Heart left ventricle (tissue), 16 donors: ENCODE measurements at places on chromosomes 3 and 15. TPM values are rescaled to one million over a fixed set of nuclear protein-coding genes. Genes with fewer than 3 reads are reported as not detected.

The SPATA16 gene
- not detected for total RNA-seq

The ZNF385D gene
- total RNA-seq, result 2.7 TPM

GRCh38 chr3:89314454-89315098 lies 207.2 kb downstream of the EPHA3 start:
- no peak for DNase-seq
- no peak overlapping the region for H3K4me3 ChIP-seq
- no peaks in the 10 kb centered on the region for H3K36me3 ChIP-seq
- H3K27me3 ChIP-seq, result no peaks in the 10 kb centered on the region

DNA sequence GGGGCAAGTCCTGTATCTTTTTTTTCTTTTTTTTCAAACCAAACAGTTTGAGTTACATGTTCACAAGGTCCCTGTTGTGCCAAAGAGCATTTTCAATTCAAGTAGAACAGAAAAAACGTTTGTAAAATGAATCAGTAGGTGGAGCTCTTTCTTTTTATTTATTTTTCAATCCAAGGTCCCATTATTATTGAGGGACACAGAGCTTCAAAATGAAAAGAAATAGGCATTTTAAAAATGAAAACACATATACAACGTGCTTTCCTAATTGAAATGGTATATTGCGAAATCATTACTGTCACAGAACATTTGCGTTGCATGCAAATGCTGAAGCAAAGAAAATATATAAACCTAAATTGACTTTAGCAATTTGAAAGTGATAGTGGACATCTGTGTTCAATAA lies 711.0 kb downstream of the MECOM start:
- H3K36me3 ChIP-seq, result no peaks in the 10 kb centered on the region
- DNase-seq, result no peak
- no peak overlapping the region for H3K4me3 ChIP-seq
- no peak overlapping the region for H3K27ac ChIP-seq
- H3K4me1 ChIP-seq, result no peaks in the 10 kb centered on the region

DNA sequence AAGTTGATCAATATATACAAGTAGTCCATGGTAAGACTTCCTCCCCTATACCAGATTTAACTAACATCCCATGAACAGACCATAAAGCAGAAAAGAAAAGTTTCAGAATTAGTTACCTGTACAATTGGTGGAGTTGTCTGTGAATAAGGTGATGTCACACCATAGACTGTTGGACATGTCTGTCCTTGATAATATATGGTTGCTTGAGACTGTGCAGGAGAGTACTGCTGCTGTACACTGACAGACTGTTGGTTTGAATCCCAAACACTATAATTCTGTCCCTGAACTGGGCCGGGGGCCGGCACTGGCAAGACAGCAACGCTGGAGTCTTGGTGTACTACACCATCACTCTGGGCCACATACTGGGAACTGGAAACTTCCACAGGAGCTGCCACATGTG lies 77.2 kb downstream of the NBEAL2 start:
- H3K4me1 ChIP-seq, result peaks cover 8% of the 10 kb centered on the region
- no peak overlapping the region for H3K27ac ChIP-seq
- no peak for DNase-seq
- H3K27me3 ChIP-seq, result no peaks in the 10 kb centered on the region
- H3K36me3 ChIP-seq, result peaks cover 37% of the 10 kb centered on the region
